ENCODE measurements at places on chromosomes 2 and 18.

DNA sequence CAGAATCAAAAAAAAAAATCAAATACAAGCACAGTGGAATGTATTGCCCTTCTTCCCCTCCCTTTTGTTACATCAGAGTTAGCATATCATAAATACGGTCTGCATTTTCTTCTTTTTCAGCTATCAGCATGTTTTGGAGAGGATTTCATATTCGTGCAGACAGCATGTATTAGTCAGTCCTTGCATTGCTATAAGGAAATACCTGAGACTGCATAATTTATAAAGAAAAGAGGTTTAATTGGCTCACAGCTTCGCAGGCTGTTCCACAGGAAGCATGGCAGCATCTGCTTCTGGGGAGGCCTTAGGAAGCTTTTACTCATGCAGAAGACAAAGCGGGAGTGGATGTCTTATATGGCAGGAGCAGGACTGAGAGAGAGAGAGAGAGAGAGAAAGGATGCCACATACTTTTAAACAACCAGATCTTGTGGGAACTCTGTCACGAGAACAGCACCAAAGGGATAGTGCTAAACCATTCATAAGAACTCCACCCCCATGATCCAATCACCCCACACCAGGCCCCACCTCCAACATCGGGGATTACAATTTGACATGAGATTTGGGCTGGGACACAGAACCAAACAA, 8.9 kb downstream of the IL1B start:
- DNase-seq, result no peak

DNA sequence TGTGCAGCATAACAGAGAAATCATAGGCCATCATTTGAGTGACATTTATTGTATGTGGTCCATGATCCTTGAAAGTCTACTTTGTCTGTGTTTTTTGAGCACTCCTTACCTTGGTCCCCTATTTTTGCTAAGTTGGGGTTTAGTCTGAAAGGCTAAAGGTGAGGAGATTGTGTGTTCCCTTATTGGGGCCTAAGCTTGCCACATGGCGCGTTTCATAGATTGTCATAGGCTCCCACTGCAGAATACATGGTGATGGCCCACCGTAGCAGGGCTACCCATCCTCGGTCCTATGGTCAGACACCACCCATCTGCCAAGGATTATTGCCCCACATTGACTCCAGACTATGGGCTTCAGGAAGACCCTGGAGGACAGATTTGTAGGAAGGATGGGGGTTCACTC, 117.0 kb upstream of the ZSWIM2 start:
- DNase-seq, result no peak

DNA sequence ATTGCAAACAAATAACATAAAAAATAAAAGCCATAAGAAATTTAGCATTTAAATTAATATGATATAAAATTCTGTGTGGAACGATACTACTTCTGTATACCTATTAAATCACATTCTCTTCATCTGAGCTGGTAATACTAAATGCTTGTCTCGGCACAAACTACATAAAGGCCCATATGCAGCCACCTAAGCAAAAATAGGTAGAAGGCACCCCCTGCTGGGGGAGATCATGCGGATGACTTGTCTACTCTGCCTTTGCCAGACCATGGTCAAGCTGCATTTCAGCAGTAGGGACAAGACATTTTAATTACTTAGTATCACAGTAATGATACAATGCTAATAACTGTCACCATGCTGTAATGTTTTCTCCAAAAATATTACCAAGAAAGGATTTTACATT, 108.0 kb downstream of the CDH19 start:
- peak; percentile 48 for DNase-seq

GRCh38 chr18:36769172-36769571, 59.6 kb downstream of the TPGS2 start:
- peak; percentile 32 for DNase-seq

GRCh38 chr2:44929735-44930273, 11.7 kb upstream of the SIX3 start:
- no peak for DNase-seq

DNA sequence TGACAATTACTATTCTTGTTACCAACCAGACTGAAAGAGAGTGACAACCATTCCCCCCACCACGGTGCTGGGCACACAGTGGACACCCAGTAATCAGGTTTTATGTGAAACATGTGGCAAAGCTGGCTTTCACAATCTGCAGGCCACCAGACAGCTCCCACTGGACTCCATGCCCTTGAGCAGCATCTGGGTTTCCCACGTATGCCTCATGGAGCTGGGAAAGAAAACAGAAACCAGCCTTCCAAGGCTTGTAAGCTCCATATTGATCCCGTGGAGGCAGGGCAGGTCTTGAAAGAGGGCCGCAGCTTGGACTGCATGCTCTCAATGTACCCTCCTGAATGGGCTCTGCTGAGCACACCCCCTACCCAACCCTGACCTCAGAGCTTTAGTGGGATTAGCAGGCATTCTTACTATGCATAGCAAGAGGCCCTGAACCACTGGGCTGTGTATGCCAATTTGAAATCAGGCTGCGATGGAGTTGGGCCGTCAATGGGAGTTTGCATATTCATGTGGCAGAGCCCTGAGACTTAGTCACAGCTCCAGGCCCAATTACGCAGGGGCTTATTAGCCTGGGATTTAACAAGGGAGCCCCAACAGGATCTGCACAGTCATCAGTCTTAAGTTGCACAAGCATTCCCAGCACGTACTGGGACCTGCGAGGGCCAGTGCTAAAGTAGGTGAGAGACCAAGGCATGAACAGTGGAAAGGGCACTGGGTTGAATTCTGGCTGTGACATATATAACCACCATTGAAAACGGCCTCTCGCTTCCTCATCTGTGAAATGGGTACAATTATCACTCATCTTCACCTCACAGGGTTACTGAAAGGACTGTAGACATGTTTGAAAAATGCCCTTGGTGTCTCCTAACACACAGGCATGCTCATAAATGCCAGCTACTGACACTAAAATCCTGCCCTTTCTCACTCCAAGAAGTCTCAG, 10.5 kb downstream of the C1QL2 start:
- no peak for DNase-seq

GRCh38 chr2:227545990-227546389, 52.7 kb upstream of the SCYGR2 start:
- no peak for DNase-seq

DNA sequence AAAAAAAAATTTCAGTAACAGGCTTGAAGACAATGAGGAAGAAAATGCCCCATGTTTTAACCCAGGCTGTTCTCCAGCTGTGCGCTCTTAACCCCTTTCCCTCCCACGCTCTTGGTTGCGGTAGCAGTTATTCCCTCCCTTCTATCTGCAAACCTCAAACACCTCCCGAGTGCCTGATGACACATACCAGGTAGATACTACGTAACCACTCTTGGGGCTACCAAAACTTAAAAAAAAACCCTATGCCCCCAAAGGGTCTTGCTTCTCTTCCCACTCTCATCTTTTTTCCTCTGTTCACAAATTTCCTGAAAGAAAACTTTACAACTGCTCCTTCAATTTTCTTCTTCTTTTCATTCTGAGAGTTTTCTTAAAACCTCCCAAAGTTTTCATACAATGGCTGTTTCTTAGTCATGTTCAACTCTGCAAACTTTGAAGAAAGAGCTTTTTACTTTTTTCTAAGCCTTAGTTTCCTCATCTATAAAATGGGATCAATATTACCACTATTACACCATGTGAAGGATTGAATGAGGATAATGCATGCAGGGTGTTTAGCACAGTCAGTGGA, 4.9 kb upstream of the DRC1 start:
- no peak for DNase-seq

DNA sequence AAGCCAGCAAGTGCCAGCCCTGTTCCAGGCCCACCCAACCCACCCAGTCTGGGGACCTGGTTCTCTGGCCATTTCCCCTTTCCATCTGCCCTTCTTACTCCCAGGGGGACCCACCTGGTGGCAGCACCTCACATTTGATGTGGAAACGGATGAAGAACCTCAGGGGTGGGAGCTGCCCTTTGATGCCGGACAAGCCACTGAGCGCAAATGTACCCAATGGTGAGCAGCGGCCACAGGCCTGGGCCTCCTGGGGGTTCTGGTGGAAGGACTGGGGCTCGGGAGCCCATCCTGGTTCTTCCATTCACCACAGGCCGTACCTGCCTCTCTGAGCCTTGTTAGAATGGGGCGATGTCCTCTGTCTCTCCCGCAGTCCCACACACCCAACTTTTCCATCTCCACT, 84.7 kb downstream of the EPAS1 start:
- no peak for DNase-seq

- DNase-seq, result no peak
Observed at GRCh38 chr2:27164960-27165763, 16.4 kb downstream of the TCF23 start.

DNA sequence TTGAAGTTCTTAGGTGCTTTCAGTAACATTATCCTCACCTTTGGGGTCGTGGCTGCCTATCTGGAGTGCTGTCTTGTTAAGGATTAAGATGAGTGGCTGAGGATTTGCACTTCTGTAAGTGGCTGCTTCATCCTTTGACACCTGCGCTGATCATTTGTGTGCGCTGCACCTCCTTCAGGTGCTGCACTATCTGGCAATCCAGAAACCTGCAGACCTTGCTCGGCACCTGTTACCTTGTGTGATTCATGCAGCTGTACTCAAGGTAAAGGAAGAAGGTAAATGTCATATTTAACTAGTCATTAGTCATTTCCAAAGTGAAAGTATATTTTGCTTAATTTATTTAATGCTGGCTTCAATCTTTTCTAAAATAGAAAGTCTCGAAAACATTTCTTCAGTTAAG, 110.3 kb downstream of the RAB3GAP1 start:
- no peak for DNase-seq

DNA sequence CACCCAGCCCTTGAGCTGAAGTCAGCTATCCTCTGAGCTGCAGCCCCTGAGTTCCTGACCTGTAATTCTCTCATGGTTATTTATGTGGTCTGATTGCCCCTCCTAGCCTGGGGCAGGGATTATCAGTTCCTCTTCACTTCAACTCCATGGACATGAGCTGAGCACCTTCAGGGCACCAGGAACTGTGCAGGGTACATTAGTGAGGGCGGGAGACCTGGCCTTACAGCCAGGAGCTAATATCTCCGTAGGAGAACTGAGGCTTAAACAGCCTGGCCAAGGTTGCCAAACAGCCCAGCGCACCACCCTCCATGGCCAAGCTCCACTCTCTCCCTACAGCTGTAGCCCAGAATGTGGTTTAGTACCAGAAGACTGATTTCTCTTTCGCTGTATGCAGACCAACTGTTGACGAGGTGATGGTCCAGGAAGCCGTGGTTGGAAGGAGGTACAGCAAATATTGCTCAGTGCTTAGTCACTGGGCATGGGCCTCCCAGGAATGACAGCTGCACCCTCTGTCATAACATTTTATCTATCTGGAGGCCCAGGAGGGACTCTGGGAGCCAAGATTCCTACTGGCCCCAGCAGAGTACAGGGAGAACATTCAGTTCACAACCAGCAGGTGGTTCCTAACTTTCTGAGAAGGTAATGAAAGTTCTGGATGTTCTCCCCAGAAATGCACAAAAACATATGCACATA, 228.7 kb upstream of the SIX2 start:
- peak; percentile 98 for DNase-seq

GRCh38 chr2:221202431-221202830, 369.7 kb downstream of the EPHA4 start:
- no peak for DNase-seq

- DNase-seq, result peak; percentile 28
Observed at GRCh38 chr2:190123956-190124355, 61.4 kb upstream of the MSTN start.

DNA sequence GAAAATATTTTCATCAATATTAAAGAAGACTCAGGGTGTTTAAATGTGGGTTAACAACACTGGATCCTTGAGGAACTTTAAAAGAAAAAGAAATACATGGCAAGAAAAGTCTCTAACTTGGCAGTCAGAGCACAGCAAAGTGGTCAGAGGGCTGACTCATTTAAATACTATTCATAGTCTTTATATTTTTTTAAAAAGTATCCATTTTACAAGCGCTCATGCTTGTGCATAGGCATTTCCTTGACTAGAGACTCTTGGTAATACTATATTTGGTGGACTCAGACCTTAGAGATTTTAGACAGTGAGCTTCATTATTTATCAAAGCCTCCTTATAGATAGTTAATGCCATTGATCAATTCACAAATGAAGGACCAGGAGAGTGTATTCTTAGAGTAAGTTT, 110.2 kb downstream of the ABCA12 start:
- DNase-seq, result peak; percentile 80

GRCh38 chr2:128384446-128384845, 65.8 kb upstream of the HS6ST1 start:
- no peak for DNase-seq

DNA sequence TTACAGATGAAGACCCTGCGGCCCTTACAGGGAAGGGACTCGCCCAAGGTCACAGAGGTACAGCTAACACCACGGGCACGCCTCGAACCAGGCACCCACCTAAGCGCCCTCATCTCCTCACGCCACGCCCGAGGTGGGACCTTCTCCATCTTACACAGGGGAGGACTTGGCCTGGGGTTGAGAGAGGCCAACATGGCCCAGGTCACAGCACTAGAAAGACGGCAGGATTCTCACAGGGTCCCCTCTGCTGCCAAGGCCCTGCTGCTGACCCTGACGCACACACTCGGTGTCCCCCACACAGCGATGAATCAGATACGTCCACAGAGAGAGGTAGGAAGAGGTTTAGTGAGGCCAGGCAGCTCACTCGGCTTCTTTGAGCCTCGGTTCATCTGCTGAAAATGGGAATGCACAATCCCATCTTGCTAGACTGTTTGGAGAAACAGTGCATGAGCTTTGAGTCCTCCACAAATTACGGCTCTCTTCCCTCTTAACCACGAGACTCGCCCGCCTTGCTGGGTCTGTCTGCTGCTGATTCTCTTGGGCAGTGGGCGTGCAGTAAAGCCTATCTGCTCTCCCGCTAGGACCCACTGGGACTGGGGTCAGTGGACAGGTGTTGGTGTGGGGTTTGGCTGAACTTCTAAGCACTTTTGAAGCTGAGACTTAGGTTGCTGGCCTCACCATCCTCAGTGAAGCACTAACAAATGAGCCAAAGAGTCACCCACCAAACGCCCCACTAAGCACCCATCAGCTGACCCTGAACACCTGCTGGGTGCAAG, 79.2 kb downstream of the SMAD7 start:
- DNase-seq, result no peak

GRCh38 chr2:1607236-1607920, 136.9 kb downstream of the PXDN start:
- DNase-seq, result no peak

DNA sequence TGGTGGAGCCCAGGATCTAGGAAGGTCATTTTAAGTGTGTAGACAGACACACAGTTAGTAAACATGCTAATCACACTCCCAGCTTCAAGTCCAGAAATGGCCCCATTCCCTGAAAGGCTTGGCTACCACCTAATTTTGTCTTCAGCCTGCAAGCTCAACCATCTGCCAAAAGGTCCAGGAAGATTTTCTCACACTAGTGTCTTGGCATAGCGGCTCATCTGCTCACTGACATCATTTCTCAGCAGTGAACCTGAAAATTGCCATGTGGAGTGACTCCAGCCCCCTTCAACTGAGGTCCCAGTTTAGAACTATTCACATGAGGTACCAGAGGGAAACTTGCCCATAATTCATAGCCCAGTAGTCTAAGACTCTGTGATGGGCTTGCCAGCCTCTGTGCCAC, 748.9 kb downstream of the LRP1B start:
- DNase-seq, result no peak

- no peak for DNase-seq
Observed at GRCh38 chr18:59861963-59862819, 37.6 kb upstream of the PMAIP1 start.

DNA sequence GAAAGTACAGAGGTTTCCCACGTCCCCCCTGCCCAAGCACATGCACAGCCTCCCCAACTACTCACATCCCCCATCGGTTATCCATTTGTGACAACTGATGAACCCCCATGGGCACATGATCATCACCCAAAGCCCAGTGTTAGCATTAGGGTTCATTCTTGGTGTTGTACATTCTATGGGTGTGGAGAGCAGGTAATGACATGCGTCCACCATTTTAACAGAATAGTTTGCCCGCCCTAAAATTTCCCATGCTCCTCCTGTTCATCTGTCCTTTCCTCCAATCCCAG, 74.3 kb downstream of the LONRF2 start:
- DNase-seq, result no peak
